ENCODE measurements at places on chromosomes 1 and 21. TPM values are rescaled to one million over a fixed set of nuclear protein-coding genes. Genes with fewer than 3 reads are reported as not detected.

- DNase-seq: no peak
Measured at GRCh38 chr1:118783095-118783758, 204.9 kb downstream of the TBX15 start.

The SEC16B gene
- polyA plus RNA-seq: 6.3 TPM

DNA sequence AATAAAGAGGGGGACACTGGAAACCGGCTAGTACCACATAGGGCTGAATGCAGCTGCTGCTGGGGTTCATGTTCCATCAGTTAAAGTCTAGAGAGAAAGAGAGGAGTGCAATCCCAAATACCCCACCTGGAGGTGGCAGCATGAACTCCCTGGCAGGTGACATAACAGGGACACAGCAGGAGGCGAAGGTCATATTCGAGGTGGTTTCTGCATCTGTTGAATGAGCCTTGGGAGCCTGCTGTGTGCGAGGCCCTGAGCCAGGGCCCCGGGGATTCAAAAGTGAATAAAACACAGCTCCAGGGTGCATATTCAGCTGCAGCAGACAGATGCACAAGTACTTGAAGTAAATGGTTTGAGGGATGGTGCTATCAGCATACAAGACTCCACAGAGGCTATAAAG lies 456.8 kb downstream of the SETD4 start:
- no peak for DNase-seq

GRCh38 chr1:22825486-22826189 lies 115.0 kb downstream of the EPHB2 start:
- no peak for DNase-seq

GRCh38 chr1:146019231-146020057 lies 2.1 kb downstream of the HJV start:
- no peak for DNase-seq

GRCh38 chr1:64514197-64514765 lies 44.4 kb downstream of the CACHD1 start:
- peak; percentile 69 for DNase-seq

GRCh38 chr1:116770625-116771024 lies 16.4 kb downstream of the CD2 start:
- no peak for DNase-seq

- no peak for DNase-seq
Measured at GRCh38 chr1:241860922-241861321, 12.9 kb downstream of the EXO1 start.

The TBX15 gene
- polyA plus RNA-seq: 62.0 TPM

The NBPF12 gene
- polyA plus RNA-seq: 17.9 TPM

DNA sequence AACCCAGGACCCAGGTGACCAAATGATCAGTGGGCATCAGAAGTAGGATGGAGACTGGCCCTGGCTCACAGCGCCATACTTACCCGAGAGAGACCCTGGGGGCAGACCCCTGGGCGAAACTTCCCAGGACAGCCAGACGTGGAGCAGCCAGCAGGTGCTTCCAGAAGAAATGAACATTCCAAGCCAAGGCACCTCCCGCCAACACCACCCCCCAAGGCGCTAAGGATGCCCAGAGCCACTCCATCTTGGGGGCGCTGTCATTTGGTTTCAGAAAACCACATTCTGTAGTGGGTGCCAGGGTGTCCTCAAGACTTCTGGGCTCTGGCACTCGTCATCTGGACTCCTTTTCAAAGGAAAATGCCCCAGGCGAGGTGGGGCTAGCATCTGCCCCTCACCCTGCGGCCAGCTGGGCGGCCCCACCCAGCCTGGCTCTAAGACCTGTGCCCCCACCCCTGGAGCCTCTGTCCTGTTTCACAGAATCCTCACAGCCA lies 98.8 kb downstream of the RIPK4 start:
- no peak for DNase-seq

DNA sequence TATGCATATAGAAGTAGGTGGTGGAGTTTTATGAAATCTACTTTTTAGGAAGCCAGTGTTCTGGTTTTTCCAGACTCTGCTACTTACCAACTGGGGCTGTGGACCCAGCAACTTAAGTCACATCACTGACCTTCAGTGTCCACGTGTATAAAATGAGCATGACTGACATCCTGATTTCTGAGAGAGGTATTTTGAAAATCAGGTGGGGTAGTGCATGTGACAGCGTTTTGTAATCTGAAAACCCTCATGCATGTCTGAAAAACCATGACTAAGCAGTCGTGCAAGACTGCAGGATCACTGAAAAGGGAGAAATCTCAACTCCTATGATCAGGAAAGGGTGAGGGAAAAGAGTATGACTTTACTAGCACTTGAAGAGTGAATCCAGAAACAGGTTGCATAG lies 26.1 kb downstream of the CR1L start:
- DNase-seq: no peak

- no peak for DNase-seq
Measured at GRCh38 chr1:180919183-180919700, 6.5 kb downstream of the KIAA1614 start.

- no peak for DNase-seq
Measured at GRCh38 chr1:223001653-223002634, 141.1 kb downstream of the TLR5 start.

DNA sequence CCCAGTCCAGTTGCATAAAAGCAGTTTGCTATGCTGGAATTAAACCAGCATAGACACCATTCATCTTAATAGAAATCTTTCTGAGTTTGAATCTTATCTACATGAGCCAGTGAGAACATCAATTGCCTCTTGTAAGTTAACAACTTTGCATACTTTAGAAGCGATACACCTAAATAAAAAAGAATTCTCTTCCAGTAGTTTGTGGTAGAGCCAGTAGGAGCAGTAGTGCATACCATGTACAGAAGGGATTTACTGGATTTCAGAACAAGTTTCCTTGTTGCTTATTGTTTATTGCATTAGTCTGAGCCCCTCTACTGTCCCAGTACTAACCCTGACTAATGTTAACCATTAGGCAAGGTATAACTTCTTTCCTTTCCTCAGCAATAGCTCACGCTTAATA lies 313.1 kb downstream of the TGFB2 start:
- DNase-seq: no peak

DNA sequence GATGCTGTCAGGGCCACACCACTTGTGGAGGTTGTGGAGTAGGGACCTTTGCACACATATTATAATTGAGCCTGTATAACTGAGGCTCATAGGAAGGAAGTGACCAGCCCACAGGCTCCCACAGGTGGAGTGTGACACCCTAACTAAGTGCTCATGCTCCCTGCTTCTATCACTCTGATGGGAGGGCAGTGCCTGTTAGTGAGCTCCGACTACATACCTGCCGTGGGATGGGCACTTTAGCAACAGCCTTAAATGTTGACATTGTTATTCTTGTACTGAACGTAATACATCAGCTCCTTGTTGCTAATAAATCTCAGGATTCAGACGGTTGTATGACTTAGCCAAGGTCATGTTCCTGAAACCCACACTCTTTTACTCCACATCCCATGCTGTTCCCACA lies 58.0 kb downstream of the BEND5 start:
- DNase-seq: no peak

- DNase-seq: no peak
Measured at GRCh38 chr21:39141502-39141901, 41.7 kb downstream of the PSMG1 start.

GRCh38 chr1:151815716-151816327 lies 10.6 kb upstream of the LINGO4 start:
- no peak for DNase-seq

All from muscle of arm (tissue), 14 donors.